Karpas-422 (cell line): ENCODE measurements at places on chromosomes 12 and 14. TPM values are rescaled to one million over a fixed set of nuclear protein-coding genes. Genes with fewer than 3 reads are reported as not detected.

DNA sequence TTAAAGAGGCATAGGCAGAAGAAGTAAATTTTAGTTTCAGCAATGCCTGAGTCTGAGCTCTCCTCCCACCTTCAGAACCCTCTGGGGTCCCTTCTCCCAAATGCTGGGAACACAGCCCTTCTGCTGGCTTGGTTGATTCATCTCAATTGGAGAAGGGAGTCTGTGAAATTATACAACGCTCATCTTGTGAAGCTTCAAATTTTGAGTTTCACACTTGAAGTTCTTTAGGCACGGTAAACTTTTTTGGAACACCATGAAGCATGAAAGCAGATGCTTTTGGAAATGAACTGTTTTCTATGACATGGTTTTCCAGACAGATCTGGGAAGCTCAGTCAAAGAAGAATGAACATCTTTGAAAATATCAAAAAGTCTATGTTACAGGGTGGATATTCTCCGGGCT lies 69.9 kb downstream of the TBK1 start:
- H3K4me1 ChIP-seq: peaks cover 12% of the 10 kb centered on the region
- no peaks in the 10 kb centered on the region for H3K27me3 ChIP-seq
- no peaks in the 10 kb centered on the region for H3K36me3 ChIP-seq
- H3K27ac ChIP-seq: no peak overlapping the region
- DNase-seq: no peak

GRCh38 chr12:70330158-70330557 lies 35.9 kb upstream of the KCNMB4 start:
- H3K4me1 ChIP-seq: no peaks in the 10 kb centered on the region
- no peak for DNase-seq
- H3K4me3 ChIP-seq: no peak overlapping the region
- no peaks in the 10 kb centered on the region for H3K27me3 ChIP-seq
- peaks cover 40% of the 10 kb centered on the region; the same call in 1 of the 2 replicates for H3K36me3 ChIP-seq

- H3K27me3 ChIP-seq: no peaks in the 10 kb centered on the region
- H3K36me3 ChIP-seq: no peaks in the 10 kb centered on the region
- DNase-seq: no peak
- no peak overlapping the region for H3K27ac ChIP-seq
- no peak overlapping the region for H3K4me3 ChIP-seq
- H3K4me1 ChIP-seq: no peaks in the 10 kb centered on the region
Observed at GRCh38 chr14:56809270-56810146, 771 bp downstream of the OTX2 start.

The ACYP1 gene
- total RNA-seq: 80.3 and 84.2 TPM in 2 replicates

The TMTC1 gene
- total RNA-seq: not detected in 2 replicates

The SCNN1A gene
- total RNA-seq: not detected in 2 replicates
